Stomach (tissue), 19 donors: ENCODE measurements at places on chromosomes 4 and X.

GRCh38 chr4:86038037-86038436 lies 321.8 kb downstream of the MAPK10 start:
- no peak for DNase-seq

GRCh38 chrX:42839632-42840031 lies 61.7 kb upstream of the PPP1R2C start:
- no peak for DNase-seq

- DNase-seq, result no peak
These were observed 372.5 kb downstream of the AFF2 start for GRCh38 chrX:148872881-148873280.

GRCh38 chrX:17635231-17635630 lies 102.1 kb upstream of the SCML1 start:
- peak; percentile 83 for DNase-seq
